ENCODE measurements at places on chromosomes 5 and 9. TPM values are rescaled to one million over a fixed set of nuclear protein-coding genes. Genes with fewer than 3 reads are reported as not detected.

MRRF gene
- total RNA-seq, result 15.4 TPM

SEMA6A gene
- total RNA-seq, result 11.4 TPM

KIAA0825 gene
- 3.2 TPM for total RNA-seq

DNLZ gene
- total RNA-seq, result 2.0 TPM

RAD23B gene
- total RNA-seq, result 66.4 TPM

CDX1 gene
- total RNA-seq, result not detected

PCAT7 gene
- total RNA-seq, result 0.19 TPM

CCDC192 gene
- not detected for total RNA-seq

INSYN2B gene
- 0.33 TPM for total RNA-seq

DBH gene
- total RNA-seq, result 2.4 TPM

LAMC3 gene
- total RNA-seq, result 1.4 TPM

GRCh38 chr5:143360755-143361154 is 42.7 kb downstream of the NR3C1 start:
- no peak for DNase-seq

DNA sequence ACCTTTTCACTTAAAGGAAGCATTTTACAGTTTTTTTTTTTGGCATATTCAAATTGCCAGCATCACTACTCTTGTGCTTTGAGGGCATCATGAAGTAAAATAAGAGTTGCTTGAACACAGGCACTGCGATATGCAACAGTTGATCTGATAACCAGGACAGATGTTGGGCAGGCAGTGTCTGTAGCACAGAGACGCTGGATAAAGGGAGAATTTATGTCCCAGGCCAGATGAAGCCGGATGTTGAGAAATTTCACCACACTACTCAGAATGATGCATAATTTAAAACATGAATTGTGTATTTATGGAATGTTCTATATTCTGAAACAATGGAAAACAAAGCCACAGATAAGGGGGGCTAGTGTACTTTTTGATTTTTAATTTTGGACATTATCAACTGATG is 71.4 kb downstream of the SLC12A2 start:
- DNase-seq, result no peak

GRCh38 chr5:175340180-175340579 is 103.8 kb downstream of the DRD1 start:
- DNase-seq, result no peak

DNA sequence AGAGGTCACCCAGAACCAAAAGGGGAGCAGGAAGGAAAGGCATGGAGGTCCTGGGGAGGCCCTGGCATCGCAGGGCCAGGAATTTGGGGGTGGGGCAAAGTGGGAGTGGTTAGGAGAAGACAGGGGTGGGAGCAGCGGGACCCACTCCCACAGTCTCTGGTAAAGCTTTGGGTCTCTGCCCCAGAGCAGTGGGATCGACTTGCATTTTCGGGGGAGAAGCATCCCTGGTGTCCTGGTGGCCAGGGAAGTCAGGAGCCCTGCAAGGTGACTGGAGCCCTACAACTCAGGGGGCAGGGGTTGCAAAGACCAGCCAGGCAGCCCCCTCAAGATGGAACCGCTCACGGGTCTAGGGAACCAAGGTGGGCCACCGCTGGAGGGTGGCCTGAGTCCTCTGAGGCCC is 22.4 kb upstream of the GTF3C5 start:
- no peak for DNase-seq

DNA sequence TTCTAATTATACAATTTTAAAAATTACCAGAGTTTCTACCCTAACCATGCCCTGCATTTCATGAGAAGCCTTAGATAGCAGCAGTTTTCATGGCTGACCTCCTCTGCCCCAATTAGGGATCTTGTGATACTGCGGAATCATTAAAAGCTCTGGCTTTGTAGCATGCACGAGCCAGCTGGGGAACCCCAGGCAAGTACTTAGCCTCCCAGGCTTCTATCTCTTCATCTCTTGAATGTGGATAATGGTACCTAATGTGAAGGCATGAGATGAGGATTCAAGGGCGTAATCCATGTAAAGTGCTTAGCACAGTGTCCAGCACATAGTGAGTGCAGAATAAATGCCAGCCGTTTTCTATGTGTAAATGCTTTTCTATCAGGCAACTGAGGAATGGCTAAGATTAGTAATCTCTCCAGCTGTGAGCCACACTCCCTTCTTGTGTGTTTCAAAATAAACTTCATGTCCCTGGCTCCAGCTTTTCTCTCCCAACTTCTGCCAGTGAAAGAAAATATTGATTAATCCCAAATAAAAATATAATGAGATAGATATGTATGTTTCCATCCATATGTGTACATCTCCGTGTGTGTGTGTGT is 88.4 kb downstream of the APBA1 start:
- DNase-seq, result no peak

GRCh38 chr5:174348311-174348981 is 302.9 kb downstream of the NSG2 start:
- DNase-seq, result no peak

DNA sequence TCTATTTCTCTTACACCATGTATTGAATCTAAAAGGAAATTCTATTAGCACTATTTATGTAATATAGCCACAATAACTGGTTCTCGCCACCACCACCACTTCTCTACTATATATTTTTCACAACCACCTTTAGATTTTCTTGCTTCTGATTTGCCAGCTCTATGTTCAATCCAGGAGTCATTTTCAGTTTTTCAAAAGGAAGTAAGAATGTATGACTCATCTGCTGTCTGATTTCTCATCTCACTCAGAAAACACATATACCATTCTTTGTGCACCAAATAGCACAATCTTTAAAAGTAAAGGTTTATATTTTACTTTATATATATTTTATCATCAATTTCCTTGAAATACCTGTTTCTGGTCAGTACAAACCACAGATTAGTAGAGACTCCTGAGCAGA is 1127.5 kb downstream of the TAF11L14 start:
- no peak for DNase-seq

GRCh38 chr9:119053070-119053469 is 316.2 kb downstream of the BRINP1 start:
- no peak for DNase-seq

GRCh38 chr9:120484162-120484561 is 95.8 kb downstream of the CDK5RAP2 start:
- no peak for DNase-seq

DNA sequence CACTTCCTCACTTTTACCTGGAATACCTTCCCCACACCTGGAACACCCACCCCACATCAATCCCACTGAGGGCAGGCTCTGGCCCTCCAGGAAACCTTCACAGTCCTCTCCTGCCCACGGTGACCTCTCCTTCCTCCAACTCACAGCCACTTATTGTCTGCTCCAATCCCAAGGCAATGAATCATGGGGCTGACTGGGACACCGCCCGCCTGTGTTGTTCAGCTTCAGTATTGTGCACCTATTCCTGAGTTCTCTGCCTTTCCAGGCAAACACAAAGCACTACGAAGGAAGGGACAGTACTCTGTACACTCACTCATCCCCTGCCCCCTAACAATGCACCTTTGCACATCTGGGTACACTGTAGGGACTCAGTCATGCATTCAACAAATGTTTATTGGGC is 7.3 kb downstream of the PCDH1 start:
- peak; percentile 28 for DNase-seq

GRCh38 chr5:160303690-160304089 is 8.7 kb downstream of the CCNJL start:
- DNase-seq, result no peak

DNA sequence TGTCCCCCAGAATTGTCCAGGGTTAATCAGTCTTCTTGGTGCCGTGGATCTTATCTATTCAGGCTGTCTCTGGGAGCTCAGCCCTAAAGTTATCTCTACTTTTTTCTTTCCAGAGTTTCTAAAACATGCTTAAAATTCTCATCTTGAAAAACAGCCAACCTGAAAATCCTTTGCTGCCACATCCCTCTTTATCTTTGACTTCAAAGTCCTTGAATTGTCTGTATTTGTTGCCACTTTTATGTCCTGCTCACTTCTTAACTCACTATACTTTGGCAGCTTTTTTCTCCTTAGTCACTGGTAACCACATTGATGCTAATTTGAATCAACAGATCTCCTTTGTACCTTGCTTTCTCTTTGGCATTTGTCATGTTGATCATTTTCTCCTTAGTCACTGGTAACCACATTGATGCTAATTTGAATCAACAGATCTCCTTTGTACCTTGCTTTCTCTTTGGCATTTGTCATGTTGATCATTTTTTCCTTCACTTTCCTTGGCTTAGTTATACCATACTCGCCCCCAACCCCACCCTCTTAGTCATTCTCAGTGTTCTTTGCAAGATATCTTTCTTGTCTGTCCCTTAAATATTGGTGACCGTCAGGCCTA is 8.5 kb downstream of the DMXL1 start:
- DNase-seq, result no peak

DNA sequence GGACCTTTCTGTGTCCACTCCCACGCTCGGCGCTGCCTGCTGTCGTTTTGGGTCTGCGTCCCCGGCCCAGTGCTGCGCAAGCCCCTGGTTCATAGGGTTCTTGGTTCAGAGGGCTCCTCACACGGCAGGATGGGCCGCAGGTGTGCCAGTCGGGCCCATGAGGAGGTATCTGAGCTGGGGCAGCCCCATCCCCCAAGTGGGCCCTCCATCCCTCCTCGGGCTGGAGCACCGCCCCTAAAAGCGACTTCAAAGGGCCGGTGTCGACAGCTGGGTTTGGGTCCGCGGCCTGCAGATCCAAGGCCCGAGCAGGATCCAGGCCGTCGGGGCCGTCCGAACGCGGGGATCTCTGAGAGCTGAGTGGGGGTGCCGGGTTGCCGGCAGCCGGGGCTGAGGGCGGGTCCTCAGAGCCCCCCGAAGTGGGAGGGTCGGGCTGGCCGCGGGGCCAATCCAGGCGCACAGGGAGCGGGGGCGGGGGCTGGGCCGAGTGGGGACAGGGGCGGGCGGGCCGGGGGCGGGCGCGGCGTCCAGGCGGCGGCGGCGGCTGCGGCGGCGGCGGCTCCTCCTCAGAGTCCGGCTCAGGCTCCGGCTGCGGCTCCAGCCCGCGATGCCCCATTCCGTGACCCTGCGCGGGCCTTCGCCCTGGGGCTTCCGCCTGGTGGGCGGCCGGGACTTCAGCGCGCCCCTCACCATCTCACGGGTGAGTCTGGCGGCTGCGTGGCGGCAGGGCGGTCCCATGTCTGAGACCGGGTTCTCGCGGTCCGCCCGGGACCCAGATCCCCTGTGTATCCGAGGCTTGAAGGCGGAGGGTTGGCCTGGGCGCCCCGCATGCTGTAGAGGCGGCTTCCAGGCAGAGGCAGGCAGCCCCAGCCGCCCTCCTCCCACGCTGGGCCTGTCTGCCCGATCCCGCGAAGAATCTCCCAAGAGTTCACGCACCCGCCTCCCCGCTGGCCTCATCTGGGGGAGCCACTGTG is at the start of gene PDLIM4:
Gene PDLIM4 (plus strand): TSS at position 566 of the 971 bp plus-strand sequence. CDS start 39 bp downstream, at position 605.
- DNase-seq, result peak; percentile 38

- no peak for DNase-seq
Measured at GRCh38 chr5:78514427-78515330, 133.9 kb downstream of the LHFPL2 start.

- DNase-seq, result no peak
Measured at GRCh38 chr9:108410161-108410560, 445.6 kb downstream of the ACTL7B start.

- no peak for DNase-seq
Measured at GRCh38 chr9:5999443-6000101, 15.9 kb downstream of the RANBP6 start.

DNA sequence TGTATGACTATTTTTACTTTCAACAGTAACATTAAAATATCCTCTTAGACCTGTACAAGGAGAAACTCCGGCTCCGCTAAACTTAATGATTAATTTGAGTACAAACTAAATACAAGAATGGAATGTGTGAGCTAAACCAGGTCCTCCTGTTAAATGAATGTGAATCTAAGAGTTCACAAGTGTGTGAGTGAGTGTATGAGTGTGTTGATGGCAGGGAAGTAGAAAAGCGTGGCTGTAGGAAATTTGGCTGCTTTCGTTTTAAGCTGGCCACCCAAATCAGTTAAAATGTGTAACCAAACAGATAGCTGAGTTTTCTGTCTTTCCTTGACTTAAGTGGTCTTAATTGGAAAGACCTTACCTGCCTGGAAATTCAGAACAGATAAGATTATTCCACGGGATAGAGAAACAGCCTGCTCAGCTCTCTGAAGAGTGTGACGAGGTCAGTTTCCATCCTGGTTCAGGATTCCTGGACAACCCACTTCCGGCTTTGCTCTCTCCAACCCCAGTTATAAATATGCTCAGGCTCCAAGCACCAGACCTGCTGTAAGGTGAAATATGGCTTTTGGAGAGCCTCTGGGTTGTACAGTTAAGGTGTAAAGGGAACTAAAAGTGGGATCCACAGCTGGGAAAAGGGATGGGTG is 908.6 kb upstream of the EDIL3 start:
- DNase-seq, result no peak

DNA sequence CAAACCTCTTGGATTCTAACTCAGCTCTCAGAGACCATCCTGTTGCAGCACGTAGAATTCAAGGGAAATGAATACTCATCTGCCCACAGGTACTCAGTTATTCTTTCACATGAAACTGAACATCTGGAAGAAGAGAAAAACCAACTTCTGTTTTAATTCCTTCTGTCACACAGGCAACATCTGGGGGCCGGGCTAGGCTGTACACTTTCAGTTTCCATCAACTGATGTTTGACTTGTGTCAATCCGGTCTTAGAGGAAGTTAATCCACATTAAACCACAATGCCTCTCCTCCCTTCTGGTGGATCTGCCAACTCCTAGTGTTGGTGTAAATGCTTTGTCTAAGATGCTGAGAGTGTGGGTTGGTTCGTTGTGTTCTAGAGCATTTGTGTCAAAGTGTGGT is 17.6 kb downstream of the DMRT3 start:
- DNase-seq, result no peak

GRCh38 chr5:136891175-136891972 is 526.0 kb upstream of the TRPC7 start:
- no peak for DNase-seq

DNA sequence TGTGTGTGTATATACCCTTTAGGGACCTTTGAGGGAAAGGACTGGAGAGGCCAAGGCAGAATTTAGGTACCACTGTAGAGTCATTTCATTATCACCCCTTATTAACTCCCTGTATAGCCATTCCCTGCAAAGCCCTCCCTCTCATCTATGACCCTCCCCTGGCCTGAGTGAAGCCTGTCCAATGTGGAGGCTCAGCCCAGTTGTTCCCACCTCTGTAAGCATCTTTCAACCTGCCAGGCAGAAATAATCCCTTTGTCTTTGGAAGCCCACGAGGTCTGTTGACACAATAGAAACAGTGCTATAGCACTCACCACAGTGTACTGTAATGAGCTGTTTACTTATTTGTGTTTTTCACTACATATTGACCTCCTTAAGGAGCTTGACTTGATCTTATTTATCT is 88.5 kb upstream of the SEMA6A start:
- DNase-seq, result no peak

DNA sequence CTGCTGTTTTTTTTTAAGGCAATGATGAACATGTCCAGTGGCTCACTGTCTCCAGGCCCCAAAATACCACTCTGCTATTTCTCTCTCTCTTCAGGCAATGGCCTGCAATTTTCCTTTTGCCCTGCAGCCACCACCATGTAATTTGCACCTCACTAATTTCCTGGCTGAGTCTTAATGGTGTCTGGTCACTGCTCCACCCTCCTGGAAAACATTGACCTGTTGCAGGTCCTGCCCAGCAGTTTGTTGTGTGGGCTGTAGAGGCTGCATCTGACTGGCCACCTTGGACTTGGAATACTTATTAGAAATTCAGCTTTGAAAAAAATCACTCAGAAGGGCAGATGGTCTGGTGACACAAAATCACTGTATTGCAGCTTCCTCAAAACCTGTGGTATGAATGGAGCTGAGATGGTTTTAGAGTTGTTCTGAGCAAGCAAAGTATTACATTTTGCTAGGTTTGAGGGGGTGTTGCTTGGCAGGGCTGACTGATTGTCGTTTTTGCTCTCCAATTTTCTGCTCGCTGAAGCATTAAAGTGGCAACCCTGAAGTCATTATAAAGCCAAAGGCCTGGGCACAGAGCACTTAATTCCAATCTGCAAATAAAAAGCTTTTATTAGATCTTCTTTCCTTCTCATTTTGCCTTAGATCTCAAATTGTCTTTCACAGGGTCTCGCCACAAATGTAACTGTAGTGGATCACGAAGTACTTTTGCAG is 134.8 kb downstream of the TMEM174 start:
- no peak for DNase-seq
